T-helper 2 cell (primary cell): ENCODE measurements at places on chromosomes 7 and 10.

DNA sequence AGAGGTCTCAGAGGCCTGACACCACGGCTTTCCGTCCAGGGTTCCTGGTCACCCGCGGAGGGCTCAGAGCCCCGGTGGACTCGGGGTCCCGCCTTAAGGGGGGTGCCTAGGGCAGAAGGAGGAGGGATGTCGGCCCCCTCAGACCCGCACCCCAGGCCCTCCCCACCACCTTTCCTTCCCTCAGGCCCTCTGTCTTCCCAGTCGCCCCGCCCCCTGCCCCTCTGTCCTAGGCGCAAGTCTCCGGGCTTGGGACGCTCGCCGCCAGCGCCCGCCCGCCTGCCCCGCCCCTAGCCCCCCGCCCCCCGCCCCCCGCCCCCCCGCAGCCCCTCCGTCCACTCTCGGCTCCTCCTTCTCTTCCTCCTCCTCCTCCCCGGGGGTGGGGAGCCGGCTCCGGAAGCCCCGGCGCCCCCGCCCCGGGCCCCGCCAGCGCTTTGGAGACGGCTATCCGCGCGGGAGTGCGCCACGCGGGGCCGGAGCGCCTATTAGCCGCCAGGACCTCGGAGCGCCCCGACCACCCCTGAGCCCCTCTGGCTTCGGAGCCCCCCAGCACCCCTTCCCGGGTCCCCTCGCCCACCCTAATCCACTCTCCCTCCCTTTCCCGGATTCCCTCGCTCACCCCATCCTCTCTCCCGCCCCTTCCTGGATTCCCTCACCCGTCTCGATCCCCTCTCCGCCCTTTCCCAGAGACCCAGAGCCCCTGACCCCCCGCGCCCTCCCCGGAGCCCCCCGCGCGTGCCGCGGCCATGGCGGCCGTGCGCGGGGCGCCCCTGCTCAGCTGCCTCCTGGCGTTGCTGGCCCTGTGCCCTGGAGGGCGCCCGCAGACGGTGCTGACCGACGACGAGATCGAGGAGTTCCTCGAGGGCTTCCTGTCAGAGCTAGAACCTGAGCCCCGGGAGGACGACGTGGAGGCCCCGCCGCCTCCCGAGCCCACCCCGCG is at the start of gene AEBP1:
AEBP1 (plus strand) TSS at position 423 of the 937 bp plus-strand sequence; CDS start at position 744, 321 bp downstream.
- DNase-seq = no peak

DNA sequence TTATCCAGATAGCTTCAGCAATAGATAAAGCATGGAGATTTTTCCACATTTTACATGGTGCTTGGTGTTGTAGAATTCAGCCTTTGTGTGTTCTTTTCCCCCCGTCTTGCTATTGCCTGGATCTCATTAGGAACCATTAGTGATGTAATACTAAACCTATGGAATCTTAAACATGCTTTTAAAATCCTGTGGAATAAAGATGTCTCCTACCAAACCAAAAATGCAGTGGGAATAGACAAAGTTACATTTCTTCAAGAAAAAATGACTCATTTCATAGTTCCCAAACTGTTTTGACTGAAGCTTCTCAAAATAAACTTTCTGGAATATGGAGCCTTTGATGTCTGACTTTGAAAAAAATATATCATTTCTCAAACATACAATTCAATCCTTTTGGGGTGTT is 44.0 kb downstream of the CALD1 start:
- no peak for DNase-seq

DNA sequence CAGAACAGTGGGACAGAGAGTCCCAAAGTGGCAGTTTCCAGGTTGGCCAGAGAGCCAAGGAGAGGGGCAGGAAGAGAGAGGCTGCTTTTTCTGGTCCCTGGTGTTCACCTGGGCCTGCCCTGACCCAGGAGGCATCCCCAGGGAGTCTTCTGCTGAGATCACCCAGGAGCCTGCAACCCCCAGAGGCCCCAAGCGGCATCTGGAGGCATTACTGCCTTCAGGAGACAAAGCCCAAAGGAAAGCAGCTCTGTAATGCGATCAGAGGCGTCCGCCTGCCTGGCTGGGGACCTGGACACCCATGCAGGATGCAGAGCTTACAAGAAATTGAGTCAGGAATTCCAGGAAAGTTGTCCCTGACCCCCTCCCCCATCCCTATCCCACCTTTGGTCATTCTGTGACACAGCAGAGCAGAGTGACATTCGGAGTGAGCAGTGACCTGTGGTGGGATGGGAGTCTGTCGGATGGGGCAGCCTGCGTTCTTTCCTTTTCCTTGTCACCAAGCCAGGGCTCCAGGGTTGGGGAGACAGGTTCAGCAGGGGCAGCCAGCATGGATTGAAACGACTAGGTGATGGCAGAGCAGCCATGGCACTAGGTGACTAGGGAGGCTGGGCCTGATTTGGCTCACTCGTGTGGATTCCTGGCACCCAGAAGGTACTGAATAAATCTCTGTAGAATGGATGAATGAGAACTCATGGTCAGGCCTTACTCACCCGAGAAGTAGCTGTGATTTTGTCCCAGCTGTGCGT is 10.4 kb downstream of the UNC5B start:
- no peak for DNase-seq

GRCh38 chr7:41878309-41879295 is 175.7 kb upstream of the INHBA start:
- DNase-seq = no peak

DNA sequence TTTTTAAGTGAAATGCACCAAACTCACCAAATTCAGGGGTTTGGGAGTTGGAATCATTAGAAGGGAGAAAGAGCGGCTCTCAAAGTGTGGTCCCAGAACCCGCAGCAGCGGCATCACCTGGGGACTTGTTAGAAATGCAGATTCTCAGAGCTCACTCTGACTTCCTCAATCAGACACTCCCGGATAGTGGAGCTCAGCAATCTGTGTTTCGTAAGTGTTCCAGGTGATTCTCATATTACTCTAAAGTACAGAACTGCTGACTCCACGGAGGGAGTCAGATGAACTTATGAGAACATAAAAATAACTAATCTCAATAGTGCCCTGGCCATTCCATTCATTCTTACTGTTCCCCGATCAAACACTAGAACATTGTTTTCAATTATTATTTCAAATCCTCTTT is 358.7 kb upstream of the MYO3A start:
- DNase-seq = no peak

- DNase-seq = no peak
Measured at GRCh38 chr7:45890902-45891461, 2.7 kb downstream of the IGFBP1 start.

GRCh38 chr7:137952426-137952805 is 49.5 kb downstream of the CREB3L2 start:
- no peak for DNase-seq

DNA sequence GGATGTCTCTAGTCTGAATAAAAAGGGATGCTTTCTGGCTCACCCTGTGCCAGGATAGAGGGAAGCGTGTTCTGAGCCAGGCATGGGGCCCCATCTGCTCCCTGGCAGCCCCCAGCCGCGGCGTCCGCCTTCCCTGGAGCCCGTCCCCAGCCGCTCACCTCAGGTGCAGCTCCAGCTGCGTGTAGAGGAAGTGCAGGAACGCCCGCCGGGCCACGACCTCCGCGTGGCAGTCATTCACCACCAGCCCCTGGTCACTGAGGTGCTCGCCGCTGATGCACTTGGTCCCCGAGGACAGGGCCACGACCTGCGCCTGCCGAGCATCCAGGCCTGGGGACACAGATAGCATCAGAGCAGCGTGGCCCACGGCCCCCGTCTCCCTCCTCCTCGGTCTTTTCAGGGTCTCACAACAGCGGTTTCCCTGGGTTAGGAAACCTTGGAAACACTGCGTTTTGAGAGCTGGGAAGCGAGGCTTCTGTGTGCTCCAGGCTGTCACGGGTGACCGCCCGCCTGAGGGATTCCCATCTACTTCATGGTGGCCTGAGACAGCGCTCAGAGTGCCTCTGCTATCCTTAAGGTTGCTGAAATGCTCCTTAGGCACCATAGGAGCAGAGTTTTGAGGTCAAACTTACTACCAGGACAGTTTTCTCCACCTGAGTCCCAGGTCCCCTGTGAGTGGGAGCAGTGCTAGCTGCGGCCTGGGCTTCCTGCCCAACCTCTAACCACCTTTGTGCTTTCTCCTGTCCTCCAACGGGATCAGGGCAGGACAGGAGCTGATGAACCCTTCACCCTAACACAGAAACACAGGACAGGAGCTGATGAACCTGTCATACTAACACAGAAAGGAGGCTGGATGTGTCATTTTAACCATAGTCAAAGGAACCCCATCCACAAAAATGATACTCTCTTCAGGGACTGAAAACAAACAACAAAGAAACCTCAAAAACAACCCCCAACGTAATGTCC is 186.1 kb downstream of the WDR37 start:
- DNase-seq = no peak

GRCh38 chr7:38831259-38831996 is 77.6 kb downstream of the VPS41 start:
- DNase-seq = no peak

GRCh38 chr7:138258197-138258559 is 181.9 kb downstream of the AKR1D1 start:
- DNase-seq = no peak

- DNase-seq = no peak
Measured at GRCh38 chr10:130877126-130877525, 434.4 kb downstream of the TCERG1L start.

GRCh38 chr10:86261941-86262687 is 104.5 kb downstream of the GRID1 start:
- peak; percentile 33 for DNase-seq

- no peak for DNase-seq
Measured at GRCh38 chr10:75202321-75203045, 8.1 kb upstream of the VDAC2 start.

DNA sequence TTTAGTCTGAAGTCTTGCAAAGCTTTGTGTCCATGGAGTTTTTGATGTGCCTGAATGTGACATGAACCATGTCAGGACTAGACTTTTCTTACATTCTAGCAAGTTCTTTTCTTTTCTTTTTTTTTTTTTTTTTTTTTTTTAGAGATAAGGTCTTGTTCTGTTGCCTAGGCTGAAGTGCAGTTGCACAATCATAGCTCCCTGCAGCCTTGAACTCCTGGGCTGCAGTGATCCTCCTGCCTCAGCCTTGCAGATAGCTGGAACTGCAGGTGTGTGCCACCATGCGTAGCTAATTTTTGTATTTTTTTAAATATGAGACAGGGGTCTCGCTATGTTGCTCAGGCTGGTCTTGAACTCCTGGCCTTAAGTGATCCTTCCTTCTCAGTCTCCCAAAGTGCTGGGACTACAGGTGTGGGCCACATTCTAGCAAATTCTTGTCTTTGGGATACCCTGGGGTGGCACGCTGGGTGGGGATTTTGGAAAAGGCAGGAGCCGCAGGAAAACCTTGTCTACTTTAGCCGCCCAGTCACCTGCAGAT is 152.8 kb downstream of the SVIL start:
- DNase-seq = no peak

- no peak for DNase-seq
Measured at GRCh38 chr10:76190634-76191270, 759.3 kb downstream of the LRMDA start.

GRCh38 chr10:42954766-42955492 is 121.9 kb upstream of the RET start:
- no peak for DNase-seq
